ENCODE measurements at places on chromosomes 2 and 18. TPM values are rescaled to one million over a fixed set of nuclear protein-coding genes. Genes with fewer than 3 reads are reported as not detected.

DNA sequence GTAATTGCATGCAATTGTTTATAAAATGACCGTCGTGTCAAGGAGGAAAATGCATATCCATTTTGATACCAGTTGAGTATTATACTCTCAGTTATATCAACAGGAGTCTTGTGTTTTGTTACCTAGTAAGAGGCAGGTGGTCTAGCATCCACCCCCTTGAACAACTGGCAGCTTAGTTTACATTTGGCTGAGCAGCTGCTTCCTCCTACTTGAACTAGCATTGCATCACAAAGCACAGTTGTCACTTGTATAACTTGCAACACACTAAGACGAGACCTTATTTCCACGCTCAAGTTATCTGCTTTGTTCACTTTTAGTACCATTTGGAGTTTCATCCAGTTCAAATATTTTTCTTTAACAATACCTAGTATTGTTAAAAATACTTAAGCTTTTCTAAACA lies 75.4 kb upstream of the UBE2E3 start:
- no peak for DNase-seq

GRCh38 chr18:596288-596881 lies 403 bp upstream of the CLUL1 start:
- DNase-seq = no peak

DNA sequence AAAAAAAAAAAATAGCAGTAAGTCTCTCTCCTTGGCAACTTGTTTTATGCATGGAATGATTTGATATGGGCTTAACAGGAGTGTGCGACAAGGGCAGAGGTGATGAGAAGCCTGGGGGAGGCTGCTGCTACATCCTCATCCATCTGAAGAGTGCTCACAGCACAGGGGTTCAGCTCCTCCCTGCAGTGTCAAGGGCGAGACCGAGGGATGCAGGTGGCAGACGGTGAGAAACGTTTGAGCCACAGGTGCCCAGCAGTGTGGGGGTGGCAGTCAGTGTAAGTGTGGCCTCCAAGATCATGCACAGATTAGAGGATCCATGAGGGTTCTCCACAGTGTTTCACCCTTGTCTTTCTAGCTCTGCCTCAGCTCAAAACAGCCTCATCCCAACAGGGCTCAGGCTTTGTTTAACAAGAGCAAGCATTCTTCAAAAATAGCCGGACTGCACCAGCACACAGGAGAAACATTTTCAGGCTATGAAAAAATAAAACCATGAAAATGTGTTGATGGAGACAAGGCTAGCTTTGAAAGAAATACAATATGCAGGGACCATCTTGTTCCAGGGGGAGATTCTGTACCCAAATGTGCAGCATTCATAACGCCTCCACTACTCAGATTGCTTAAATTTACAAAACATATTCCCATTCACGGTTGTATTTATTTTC lies 324.5 kb upstream of the MYT1L start:
- no peak for DNase-seq

Gene HOXD4
- total RNA-seq = not detected

GRCh38 chr2:200498402-200499162 lies 11.3 kb downstream of the KCTD18 start:
- DNase-seq = no peak

Gene DSG4
- total RNA-seq = not detected
